ENCODE measurements at places on chromosomes 16 and 17.

- DNase-seq, result peak; percentile 1
Observed at GRCh38 chr17:83183951-83184506, 104.6 kb downstream of the METRNL start.

DNA sequence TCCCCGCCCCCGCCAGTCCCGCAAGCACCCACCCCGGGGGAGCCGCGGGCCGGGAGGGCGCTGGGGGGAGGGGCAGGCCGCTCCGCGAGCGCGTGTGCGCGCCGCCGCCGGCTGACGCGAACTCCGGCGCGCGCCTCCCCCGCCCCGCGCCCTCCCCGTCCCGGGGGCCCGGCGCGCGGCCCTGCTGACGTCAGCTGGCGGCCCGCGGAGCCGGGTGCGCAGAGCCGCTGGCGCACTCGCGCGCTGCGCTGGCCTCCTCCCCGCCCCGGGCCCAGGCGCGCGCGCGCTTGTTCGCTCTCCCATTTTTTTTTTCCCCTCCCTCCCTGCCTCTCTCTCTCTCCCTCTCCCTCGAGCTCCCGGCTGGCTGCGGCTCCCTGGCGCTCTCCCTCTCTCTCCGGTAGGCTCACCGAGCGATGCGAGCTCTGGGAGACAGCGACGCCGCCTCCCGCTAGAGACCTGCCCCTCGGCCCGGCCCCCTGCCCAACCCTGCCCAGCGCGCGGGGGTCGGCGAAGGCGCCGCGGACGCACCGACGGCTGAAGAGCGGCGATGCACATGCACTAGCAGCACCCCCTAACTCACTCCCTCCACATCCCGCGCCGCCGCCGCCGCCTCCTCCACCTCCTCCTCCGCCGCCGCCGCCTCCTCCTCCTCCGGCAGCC lies at the start of gene GNAO1:
Gene GNAO1 (plus strand): TSS at position 334 of the 660 bp plus-strand sequence. CDS start 747 bp downstream, outside the sequence.
- DNase-seq, result peak; percentile 73

DNA sequence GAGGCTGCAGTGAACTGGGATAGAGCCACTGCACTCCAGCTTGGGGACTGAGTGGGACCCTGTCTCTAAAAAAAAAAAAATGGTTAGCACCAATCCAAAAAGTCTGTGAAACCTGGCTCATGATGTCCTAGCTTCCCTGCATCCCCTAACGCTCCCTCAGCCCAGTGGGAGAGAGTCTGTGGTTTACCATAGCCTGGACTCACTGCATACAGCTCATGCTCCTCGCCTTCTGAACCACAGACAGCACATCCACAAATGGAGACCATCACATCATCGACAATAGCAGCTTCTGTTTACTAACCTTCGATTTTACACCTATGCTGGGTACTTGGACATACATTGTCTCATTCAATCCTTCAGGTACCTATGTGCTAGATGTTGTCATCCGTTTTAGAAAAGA lies 43.6 kb downstream of the NLRC5 start:
- DNase-seq, result no peak

- DNase-seq, result no peak
Observed at GRCh38 chr16:57606847-57607501, 21.5 kb upstream of the ADGRG1 start.

- no peak for DNase-seq
Observed at GRCh38 chr17:75124041-75124818, 7.3 kb downstream of the NT5C start.

GRCh38 chr17:76791053-76791980 lies 53.4 kb downstream of the MFSD11 start:
- DNase-seq, result no peak

DNA sequence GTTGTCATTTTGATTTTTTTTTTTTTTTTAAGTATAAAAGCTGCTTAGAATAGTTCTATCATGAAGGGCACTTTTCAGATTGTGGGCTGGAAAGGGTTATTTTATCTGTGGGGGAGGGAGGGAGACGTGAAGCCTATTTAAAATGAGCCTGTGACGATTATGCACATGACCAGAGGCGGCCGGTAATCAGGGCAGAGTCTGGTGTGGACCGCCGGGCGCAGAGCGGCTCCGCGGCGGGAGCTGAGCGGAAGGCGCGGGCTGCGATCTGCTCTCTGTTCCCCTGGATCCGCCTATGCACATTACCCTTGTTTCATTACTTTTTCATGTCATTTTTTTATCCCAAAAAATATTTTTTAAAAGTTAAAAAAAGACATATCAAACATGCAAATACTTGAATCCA lies 23.5 kb downstream of the TMC6 start:
- no peak for DNase-seq

- DNase-seq, result peak; percentile 48
Observed at GRCh38 chr17:5249615-5250014, 15.0 kb upstream of the SCIMP start.

DNA sequence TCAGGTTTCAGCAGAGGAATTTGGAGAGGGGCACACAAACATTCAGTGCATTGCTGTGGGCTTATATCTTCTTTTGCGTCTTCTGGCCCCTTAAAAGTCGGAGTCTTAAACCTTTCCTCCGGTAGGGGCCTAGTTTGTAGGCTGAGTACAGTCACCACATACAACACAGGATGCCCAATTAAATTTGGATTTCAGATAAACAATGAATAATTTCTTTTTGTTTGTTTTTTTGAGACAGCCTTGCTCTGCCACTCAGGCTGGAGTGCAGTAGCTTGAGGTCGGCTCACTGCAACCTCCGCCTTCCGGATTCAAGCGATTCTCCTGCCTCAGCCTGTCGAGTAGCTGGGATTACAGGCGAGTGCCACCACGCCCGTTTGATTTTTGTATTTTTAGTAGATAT lies 26.7 kb upstream of the ADORA2B start:
- DNase-seq, result no peak

GRCh38 chr16:51003850-51004566 lies 147.1 kb downstream of the SALL1 start:
- no peak for DNase-seq

GRCh38 chr17:1460233-1460632 lies 4.2 kb upstream of the CRK start:
- no peak for DNase-seq

DNA sequence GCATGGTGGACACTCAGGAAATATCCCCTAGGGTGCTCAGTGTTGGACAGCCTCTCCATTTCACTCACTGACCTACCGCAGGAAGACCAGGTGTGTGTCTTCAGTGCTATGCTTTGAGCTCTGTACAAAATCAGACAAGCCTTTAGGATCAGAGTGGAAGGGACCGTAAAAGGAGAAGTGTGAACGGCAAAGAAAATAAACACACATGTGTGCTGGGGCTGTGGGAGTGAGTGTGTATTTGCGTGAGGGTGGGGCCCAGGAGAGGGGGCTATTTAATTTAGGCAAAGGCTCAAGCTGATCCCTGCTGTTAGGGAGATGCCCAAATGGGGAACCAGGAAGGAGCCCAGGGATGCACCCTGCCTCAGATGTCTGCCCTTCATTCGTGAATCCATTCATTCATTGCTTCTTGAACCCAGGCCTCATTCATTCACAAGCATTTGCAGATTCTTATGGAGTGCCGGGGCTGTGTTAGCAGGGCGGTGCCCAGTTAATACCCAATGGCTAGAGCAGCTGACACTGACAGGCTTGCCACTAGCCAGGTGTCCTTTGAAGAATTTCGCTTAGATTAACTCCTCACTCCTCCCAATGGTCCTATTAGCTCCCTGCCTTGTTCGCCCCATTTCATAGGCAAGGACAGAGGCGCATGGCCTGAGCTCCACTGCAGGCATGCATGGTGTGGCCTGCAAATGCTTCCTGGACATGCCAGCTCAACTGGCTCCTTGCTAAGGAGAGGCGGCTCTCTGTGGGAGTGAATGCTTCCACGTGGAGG lies 296.7 kb upstream of the FOXF1 start:
- DNase-seq, result no peak

DNA sequence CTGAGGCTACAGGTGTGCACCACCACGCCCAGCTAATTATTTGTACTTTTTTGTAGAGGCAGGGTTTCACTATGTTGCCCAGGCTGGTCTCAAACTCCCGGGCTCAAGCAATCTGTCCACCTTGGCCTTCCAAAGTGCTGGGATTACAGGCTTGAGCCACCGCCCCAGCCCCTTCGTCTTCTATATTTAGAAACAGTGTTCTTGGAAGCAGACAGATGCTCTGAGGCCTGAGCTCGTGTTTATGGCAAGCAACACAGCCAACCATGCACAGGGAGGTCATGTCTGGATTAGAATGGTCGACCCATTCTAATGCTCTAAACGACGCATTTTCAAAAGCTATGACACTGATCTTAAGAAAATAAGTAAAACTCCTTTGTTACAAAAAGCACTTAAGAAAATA lies 16.6 kb downstream of the TMEM204 start:
- no peak for DNase-seq

DNA sequence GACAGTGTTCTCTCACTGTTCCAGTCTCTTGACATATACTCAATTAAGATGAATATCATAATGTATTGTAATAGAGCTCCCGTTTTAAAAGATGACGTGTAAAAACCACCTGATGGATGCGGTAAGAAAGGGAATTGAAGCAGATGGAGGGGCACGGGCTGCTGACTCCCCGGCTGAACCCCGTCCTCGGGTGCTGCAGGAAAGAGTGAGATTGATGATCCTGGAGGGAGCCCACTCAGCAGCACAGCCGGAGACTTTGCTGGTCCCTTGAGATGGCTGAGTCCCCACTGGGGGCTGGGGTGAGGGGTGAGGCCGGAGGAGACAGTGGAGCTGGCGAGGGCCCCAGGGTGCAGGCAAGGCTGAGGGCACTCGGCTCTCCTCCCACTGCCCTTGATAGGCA lies 217.4 kb downstream of the RPTOR start:
- no peak for DNase-seq

- DNase-seq, result peak; percentile 77
Observed at GRCh38 chr16:84738255-84739038, 38.6 kb downstream of the USP10 start.

DNA sequence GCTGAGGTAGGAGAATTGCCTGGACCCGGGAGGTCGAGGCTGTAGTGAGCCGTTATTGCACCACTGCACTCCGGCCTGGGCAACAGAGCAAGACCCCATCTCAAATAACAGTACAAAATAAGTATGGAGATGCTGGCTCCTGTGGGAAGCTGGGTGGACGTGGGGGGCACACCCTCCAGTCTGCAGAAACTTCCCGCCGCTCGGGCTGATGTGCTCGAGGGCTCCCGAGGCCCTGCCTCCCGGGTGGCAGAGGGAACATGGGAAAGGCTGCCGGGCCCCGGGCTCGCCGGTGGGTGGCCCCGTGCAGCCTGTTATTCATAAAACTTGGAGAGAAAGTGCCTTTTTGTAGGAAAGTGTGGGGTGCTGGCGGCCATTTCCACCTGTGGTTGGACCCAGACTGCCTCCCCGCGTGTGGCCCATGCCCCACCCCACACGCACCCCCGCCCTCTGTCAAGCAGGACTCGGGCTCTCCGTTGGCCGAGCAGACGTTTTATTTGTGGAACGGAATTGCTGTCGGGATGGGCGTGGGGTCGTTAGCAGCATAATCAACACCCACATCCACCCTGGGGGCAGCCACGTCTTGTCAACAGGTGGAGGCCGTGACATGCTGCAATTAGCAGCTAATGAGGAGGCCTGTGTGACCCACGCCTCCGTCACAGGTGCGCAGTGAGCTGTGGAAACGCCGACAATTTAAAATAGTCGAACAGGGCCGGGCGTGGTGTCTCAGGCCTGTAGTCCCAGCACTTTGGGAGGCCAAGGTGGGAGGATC lies 7.4 kb upstream of the CIAO3 start:
- no peak for DNase-seq

Measured in nephron progenitor cell (in vitro differentiated cells).